H9 (cell line): ENCODE measurements at places on chromosomes 5 and 9. TPM values are rescaled to one million over a fixed set of nuclear protein-coding genes. Genes with fewer than 3 reads are reported as not detected.

GRCh38 chr5:98755406-98755805 lies 18.1 kb upstream of the RGMB start:
- no peak for DNase-seq

- DNase-seq, result no peak
Observed at GRCh38 chr9:136786451-136786850, 4.7 kb upstream of the TMEM141 start.

DNA sequence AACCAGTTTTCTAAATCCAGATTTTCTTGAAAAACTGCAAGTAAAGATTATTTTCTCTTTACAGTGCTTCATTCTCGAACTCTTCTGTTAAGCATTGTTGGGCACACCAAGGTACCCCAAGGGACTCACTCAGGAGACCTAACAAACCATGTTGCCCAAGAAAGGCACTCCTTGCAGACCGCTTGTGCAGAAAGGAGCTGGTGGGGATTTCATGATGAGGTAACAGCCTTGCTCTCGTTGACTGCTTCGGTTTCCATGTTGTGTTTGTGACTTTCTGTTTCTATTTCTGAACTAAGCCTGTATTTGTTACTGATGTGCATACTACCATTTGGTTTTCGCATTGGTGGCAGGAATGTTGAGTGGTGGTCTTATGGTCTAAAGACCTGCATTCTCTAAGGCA lies 266.6 kb upstream of the DAP start:
- DNase-seq, result no peak

DNA sequence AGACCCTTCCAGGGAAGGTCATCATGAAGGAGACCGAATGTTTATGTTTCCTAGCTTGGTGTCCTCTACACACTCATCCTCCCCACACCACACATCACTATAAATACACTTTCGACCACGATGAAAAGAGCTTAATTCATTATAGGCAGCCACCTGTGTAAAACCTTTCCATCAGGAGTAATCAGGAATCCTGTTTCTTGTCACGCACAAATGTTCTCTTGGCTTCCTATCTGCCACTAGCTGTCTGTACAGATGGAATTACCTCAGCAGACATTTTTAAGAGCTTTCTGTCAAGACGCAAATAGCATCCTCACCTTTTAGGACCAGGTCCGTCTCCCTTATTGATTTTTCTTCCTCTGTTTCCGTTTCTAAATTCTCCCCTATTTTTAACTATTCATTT lies 79.1 kb downstream of the CYFIP2 start:
- DNase-seq, result no peak

DNA sequence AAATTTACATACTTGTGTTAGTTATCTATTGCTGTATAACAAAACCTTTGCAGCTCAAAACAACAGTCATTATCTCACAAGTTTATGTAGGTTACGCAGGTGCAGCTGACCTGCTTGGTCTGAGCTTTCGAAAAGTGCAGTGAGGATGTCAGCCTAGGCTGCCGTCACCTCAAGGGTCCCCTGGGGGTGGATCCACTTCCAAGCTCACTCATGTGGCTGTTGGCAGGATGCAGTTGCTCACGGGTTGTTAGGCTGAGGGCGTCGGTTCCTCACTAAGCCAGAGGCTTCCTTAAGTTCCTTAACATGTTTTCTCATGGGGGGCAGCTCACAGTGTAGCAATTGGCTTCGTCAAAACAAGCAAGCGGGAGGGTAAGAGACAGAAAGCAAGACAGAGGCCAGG lies 139.8 kb downstream of the DOCK8 start:
- DNase-seq, result no peak

- DNase-seq, result peak; percentile 20
Observed at GRCh38 chr9:129319076-129319937, 141.2 kb upstream of the IER5L start.

GRCh38 chr9:132645306-132645705 lies 24.5 kb downstream of the DDX31 start:
- no peak for DNase-seq

DNA sequence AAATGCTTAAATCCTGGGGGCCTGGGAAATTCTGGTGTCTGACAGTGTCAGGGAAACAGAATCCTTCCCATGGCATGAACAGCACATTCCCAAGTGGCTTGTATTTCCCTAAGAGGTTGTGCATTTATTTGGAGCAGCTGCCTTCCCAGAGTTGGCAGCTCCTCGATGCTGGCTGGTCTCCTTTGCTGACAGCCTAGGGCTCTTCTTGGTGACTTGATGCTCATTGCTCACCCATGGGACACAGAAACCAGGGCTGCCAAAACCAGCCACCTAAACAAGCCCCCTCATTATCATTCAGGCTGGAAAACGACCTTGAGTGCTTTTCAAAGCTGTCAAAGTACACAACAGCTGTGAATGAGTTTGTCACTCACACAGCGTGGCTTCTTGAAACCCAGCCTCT lies 24.2 kb downstream of the ENHO start:
- DNase-seq, result no peak

- DNase-seq, result peak; percentile 82
Observed at GRCh38 chr5:36739751-36740221, 133.4 kb downstream of the SLC1A3 start.

- no peak for DNase-seq
Observed at GRCh38 chr5:78373231-78373630, 12.8 kb downstream of the SCAMP1 start.

- DNase-seq, result no peak
Observed at GRCh38 chr5:113806904-113807303, 293.4 kb downstream of the YTHDC2 start.

DNA sequence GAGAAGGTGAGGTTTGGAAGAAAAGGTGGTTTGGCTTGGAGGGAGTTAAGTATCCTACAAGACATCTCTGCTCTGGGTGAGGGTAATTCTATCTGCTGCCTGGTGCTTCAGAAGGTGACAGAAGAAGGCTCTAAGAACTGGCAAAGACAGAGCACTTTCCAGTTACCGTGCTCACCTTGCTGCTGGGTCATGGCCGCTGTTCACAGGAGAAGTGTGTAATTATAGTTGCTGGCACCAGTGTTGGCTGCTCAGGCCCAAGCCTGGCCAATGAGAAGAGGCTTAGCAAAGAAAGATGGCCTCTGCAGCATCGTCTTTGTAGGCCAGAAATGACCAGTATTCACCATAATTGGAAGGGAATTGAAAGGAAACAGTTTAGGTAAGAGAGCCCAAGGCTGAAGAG lies 37.9 kb upstream of the KLF9 start:
- no peak for DNase-seq

- no peak for DNase-seq
Observed at GRCh38 chr5:132103332-132103951, 29.9 kb downstream of the CSF2 start.

DNA sequence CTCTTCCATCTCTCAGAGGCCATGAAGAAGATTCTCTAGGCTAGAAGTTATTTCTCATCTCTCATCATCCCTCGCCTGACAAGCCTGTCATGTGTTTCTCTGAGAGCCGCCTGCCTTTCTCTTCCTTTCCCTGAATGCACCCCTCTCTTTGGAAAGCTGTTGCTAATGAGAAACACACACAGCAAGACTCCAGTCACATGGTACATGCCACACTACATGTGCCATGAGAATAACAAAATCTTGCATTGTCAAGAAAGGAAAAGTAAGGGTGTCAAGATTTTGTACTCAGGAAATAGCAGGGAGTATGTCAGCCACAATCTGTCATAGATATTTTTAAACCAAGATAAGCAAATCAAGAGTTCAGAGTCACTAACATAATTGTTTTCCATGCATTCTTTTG lies 8.9 kb downstream of the AGXT2 start:
- DNase-seq, result no peak

DNA sequence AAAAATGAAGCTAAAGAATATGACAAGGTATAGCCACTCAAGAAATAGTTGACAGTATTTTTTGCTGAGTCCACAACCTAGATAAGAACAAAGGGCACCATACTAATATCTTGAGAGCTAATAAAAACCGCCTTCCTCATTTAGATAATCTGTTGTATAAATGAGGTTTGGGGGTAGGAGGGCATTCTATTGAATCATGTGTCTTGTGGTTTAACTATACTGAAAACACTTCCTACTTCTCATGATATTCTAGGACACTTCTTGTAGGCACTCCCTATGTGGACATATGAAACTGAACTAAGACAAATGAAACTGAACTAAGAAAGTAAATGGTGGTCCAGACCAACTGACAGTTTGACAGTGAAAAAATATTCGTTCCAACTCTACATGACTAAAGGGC lies 1268.5 kb upstream of the C9orf72 start:
- DNase-seq, result no peak

GRCh38 chr9:120662513-120662912 lies 51.8 kb downstream of the MEGF9 start:
- no peak for DNase-seq

GRCh38 chr9:126401107-126401506 lies 74.5 kb downstream of the MVB12B start:
- no peak for DNase-seq

GRCh38 chr5:65866837-65867521 lies 59.4 kb upstream of the ERBIN start:
- DNase-seq, result no peak

- no peak for DNase-seq
Observed at GRCh38 chr5:77208507-77209163, 1.8 kb upstream of the PDE8B start.

DNA sequence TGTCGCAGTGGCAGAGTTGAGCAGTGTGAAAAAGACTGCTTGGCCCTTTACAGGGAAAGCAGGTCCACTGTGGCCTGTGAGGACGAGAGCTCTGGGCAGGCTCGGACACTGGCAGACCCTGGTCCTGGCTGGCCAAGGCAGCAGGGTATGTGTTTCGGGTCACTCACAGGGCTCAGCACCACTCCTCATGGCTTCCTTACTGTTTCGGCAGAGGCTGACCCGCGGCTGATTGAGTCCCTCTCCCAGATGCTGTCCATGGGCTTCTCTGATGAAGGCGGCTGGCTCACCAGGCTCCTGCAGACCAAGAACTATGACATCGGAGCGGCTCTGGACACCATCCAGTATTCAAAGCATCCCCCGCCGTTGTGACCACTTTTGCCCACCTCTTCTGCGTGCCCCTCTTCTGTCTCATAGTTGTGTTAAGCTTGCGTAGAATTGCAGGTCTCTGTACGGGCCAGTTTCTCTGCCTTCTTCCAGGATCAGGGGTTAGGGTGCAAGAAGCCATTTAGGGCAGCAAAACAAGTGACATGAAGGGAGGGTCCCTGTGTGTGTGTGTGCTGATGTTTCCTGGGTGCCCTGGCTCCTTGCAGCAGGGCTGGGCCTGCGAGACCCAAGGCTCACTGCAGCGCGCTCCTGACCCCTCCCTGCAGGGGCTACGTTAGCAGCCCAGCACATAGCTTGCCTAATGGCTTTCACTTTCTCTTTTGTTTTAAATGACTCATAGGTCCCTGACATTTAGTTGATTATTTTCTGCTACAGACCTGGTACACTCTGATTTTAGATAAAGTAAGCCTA lies 15.7 kb downstream of the SQSTM1 start:
- no peak for DNase-seq

DNA sequence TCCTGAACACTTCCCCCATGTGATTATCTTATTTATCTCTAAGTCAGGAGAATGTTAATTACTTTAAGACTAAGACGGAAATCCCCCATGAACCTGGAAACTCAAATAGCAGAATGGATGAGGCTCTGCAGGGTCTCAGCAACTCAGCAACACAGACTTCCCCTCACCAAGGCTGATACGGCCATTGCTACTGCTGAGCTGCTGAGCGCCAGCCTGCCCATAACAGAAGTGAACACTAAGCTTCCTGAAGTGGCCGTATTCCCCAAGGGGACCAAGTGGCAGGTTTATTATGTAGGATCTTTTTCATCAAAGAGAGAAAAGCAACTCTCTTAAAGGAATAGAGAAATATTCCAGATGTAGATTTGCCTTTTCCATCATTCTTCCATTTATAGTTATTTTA lies 311.1 kb downstream of the RFX3 start:
- DNase-seq, result no peak

- DNase-seq, result no peak
Observed at GRCh38 chr9:125690679-125691078, 16.3 kb downstream of the MAPKAP1 start.

- peak; percentile 31 for DNase-seq
Observed at GRCh38 chr5:153623751-153624450, 133.4 kb downstream of the GRIA1 start.

The ATP10B gene
- total RNA-seq, result 0.11 and 0.42 TPM in 2 replicates

The C9orf50 gene
- not detected in 2 replicates for total RNA-seq

The LHX3 gene
- total RNA-seq, result not detected in 2 replicates

The WHRN gene
- total RNA-seq, result 2.2 and 2.3 TPM in 2 replicates

The PCSK5 gene
- 6.3 and 7.5 TPM in 2 replicates for total RNA-seq

The SLC6A19 gene
- not detected in 2 replicates for total RNA-seq

The SPATA31E1 gene
- total RNA-seq, result 0.07 and 0.09 TPM in 2 replicates

The CAMK4 gene
- total RNA-seq, result 6.3 and 7.9 TPM in 2 replicates

The ARAP3 gene
- total RNA-seq, result 27.3 and 27.6 TPM in 2 replicates

The MARCOL gene
- total RNA-seq, result not detected in 2 replicates

The TNFSF8 gene
- not detected in 2 replicates for total RNA-seq

The ACTBL2 gene
- total RNA-seq, result not detected in 2 replicates

The FOXD4L4 gene
- 0.26 TPM in 1 of 2 replicates, not detected in the other for total RNA-seq

The IL5 gene
- total RNA-seq, result not detected in 2 replicates

The GNE gene
- 6.1 and 6.3 TPM in 2 replicates for total RNA-seq

The B4GALT7 gene
- total RNA-seq, result 26.3 TPM in 2 replicates

The ANXA2R gene
- total RNA-seq, result 0.20 and 0.22 TPM in 2 replicates
